Heart left ventricle (tissue), 16 donors: ENCODE measurements at places on chromosomes 1 and 21. TPM values are rescaled to one million over a fixed set of nuclear protein-coding genes. Genes with fewer than 3 reads are reported as not detected.

The CFAP141 gene
- total RNA-seq = not detected

The RXRG gene
- total RNA-seq = 1.5 TPM

The IRF6 gene
- total RNA-seq = 79.2 TPM

The NR0B2 gene
- total RNA-seq = 2.4 TPM

The HMCN1 gene
- total RNA-seq = 11.2 TPM

The CREG1 gene
- total RNA-seq = 114 TPM

The PDZK1 gene
- not detected for total RNA-seq

The LDLRAD1 gene
- total RNA-seq = not detected

The PPIAL4G gene
- total RNA-seq = not detected

The LMOD1 gene
- 5.9 TPM for total RNA-seq

GRCh38 chr1:8317647-8318381 lies at the start of gene SLC45A1:
Gene SLC45A1 (plus strand): TSS chr1:8318114. CDS start chr1:8324330, 6,216 bp downstream.
- peak; percentile 88 for DNase-seq

DNA sequence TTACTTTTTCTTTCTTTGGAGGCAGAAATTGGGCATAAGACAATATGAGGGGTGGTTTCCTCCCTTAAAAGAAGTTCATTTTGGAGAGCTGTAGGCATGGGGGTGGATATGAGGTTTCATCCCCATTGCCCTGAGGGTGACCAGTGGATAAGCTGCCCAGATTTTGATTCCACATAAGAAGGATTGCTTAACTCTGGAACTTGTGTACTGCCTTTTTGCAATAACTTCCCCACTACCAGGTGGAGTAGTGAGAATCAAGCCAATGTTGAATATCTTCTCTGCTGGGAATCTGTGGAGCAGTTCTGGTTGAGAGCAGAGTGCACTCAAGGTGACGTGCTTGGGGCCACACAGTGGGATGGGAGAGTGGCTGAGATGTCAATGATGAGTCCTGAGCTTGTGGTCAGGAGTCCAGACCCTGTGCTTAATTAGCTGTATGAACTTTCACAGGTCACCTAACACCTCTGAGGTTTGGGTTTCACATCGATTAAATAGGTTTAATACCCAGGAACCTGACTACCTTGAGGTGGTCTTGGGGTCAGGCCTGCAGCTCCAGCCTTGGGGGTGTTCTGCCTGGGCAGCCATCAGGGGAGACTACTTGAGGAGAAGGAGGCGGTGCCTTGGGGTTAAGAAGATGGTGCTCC lies 152.9 kb downstream of the FCRL5 start:
- no peak for DNase-seq

DNA sequence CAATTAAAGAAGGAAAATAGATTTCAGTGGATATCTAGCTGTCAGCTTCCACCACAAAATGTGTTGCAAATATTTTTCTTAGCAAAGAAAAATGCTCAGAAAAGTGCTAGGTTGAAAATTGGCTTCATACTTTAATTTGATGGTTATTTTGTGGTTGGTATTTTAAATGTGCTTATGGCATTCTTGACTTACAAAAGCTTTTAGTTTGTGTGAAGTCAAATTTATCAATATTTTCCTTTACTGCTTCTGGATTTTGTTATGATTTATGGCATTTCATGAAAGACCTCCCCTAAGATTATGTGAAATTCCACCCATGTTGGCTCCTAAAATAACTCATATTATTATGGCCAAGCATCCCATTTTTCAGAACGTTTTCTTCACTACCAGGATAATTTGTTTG lies 51.5 kb downstream of the PSMG1 start:
- DNase-seq = no peak

DNA sequence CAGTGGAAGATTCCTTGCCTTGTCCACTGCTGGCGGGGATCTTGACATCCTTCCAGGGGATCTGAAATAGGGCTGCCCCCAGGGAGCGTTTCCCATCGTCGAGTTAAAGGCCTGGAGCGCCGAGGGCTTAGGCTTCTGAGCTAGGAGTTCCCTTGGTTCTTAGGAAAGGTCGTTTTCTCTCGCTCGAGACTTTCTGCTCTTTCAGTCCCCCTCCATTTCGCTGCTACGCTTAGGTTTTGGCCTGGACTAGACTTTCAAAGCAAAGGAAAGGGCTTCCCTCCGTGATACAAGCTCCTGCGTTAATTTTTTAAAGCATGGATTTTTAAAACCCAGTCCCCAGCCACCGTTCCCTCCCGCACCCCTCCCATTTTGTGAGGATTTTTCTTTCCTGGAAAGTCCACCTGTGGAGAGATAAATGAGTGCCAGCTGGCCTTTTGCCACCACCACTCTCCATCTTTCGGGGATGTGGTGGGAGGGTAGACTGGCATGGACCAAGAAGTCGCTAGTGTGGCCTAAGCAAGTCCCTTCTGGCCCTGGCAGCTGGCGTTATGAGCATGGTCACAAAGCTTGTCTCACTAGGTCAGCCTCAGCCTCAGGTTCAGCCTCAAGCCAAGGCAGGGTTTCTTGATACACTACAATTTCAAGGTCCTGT lies 9.2 kb downstream of the NR5A2 start:
- no peak for DNase-seq

- no peak for DNase-seq
Observed at GRCh38 chr1:8015809-8016165, 10.3 kb downstream of the ERRFI1 start.

DNA sequence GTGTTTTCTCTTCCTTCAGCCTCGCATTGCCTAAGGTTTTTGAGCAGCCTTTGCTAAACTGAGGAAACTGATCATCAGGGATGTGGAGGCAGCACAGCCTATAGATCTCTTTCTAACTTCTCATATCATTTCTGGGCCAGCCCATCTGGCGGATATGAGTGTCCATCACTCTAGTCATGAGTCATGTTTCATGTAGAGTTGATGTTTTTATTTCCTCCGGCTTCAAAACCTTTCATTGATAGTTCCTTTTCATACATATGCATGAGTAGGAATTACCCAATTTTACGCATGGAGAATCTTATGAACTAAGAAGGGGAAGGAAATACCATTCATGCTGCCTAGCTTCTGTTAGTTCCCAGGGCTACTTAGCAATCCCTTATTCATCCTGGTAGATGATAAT lies 66.3 kb downstream of the SPATA46 start:
- no peak for DNase-seq

DNA sequence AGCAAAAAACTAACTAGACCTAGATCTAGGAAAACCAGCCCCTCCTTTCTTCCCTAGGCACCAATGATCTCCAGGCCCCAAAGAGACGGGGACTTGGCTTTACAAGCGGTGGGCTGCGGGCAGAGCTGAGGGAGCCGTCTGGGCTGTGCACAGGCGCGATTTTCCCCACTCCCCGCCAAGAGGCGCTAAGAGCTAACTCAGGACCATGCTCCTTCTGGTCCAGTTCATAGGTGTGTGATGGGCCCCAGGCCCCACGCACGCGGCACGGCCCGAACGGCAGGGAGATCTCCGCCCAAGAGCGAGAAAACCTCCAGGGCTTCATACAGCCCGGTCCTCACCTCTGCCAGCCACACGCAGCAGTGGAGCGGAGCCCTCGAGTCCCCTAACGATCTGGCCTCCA lies 7.5 kb upstream of the GPR153 start:
- DNase-seq = no peak

DNA sequence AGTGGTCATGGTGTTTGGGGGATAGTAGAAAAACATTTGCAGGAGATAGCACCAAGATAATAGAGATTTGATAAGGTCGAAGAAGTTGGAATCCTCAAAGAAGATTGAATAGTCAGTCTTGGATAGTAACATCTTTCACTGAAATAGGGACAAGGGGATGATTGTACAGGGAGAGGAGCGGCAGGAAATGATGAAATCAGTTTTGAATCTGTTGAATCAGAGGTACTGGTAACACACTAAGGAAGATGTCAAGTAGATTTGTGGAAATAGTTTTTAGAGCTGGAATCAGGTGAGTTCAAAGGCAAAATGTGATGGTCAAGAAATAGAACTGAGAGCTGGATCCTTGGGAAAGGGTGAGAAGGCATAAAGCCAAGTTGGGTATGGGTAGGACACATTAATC lies 26.5 kb downstream of the CAP1 start:
- no peak for DNase-seq

GRCh38 chr1:65764052-65764451 lies 28.6 kb upstream of the PDE4B start:
- no peak for DNase-seq

GRCh38 chr1:183432548-183432875 lies 14.3 kb upstream of the NMNAT2 start:
- no peak for DNase-seq

DNA sequence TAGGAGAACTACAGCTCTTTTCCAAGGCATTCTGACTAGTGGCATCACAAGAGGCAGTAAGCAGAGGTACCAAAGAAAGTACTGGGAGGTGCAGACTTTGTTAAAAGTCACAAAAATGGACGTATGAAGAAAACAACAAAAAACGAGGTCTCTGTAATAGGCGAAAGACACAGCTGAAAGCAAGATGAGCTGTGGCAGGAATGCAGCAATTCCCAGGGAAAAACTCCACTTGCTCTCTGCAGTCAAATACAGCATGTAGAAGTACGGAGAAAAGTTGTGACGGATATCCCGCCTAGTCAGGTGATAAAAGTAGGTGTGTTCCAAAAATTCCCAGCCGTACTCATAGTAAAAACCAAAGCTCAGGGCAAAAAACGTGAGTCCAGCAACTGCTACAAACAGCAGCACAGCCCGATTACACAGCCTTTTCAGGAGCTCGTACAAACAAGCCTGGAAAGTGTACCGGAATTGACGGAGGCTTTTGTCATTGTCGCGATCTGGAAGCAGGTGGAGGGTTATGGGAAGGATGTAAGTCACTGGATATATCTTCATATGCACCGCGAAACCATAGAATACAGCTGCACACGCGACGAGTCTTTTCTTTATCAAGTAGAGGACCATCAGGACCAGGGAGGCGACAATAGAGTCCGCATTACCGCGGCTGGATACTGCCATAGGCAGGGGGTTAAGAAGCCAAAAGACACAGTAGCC lies 979 bp downstream of the PIGM start:
- no peak for DNase-seq

DNA sequence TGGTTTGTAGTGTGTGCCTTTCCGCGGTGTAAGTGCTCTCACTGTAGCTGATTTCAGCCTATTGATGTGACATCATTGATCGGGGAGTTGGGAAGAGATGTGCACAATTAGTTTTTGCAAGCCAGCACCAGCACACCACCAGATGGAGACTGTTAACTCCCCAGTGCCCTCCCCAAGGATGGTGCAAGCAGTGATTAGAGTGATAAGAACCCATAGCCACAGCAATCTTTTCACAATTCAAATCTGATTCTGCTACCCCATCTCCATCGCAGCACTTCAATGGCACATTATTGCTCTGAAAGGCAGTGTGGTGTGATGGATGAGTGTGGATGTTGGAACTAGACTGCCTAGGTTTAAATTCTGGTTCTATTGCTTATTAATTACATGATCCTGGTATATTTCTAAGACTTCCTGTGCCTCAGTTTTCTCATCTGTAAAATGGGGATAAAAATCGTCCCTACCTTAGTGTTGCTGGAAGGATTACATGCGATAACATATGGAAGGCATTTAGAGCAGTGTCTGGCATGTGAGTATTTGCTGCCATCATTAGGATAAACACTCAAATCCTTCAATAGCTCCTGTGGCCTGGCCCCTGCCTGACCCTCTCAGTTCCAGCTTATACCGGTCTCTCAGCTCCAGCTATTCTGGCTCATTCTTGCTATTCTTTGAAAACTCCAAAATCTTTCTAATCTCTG lies 6.7 kb downstream of the CSF3R start:
- no peak for DNase-seq

- no peak for DNase-seq
Observed at GRCh38 chr1:38569932-38570656, 289.5 kb downstream of the RRAGC start.

GRCh38 chr21:14947613-14948160 lies 117.1 kb downstream of the NRIP1 start:
- no peak for DNase-seq

- DNase-seq = no peak
Observed at GRCh38 chr1:112995890-112996289, 39.9 kb upstream of the SLC16A1 start.

DNA sequence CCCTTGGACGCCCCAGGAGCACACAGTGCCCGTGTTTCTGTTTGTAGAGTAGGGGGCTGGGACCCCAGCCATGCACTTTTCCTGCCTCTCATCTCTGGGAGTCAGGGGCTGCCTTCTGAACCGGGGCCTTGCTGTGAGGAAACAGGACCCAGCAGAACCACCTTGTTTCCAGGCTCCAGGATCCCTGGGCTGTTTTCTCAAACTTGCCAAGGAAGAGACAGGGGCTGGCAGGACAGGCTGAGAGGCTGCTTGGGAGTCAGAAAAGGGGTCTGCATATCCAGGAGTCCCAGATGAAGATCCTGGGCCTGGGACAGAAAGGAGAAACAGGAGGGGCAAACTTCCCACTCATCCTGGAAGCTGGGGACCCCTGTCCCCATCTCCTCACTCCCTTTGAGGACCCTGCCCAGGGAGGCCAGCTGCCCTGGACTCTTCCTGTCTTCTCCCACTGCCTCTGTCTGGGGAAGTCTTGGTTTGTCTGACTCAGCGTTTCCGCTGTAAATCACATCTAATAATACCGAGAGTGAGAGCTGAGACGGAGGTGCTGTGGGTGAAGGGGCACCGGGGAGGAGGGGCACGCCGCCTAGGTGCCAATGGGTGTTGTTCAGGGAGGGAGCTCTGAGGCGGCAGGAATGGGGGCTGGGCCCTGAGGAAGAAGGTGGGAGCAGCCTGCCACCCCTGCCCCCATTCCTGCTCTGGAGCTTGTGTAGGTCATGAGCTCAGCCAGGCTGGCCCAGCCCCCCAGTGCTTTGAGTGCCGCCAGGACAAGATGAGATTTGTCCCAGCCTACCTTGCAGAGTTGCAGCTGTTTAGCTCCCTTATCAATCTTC lies 16.7 kb downstream of the POU3F1 start:
- no peak for DNase-seq

- DNase-seq = no peak
Observed at GRCh38 chr1:221429264-221429663, 312.6 kb downstream of the DUSP10 start.

GRCh38 chr1:210259561-210259960 lies 27.0 kb downstream of the SERTAD4 start:
- peak; percentile 27 for DNase-seq

GRCh38 chr1:30256911-30257310 lies 466.5 kb downstream of the MATN1 start:
- DNase-seq = no peak
